ENCODE measurements at places on chromosomes 16 and 17.

GRCh38 chr17:17568772-17569195 is 22.7 kb downstream of the PEMT start:
- DNase-seq: peak; percentile 80

DNA sequence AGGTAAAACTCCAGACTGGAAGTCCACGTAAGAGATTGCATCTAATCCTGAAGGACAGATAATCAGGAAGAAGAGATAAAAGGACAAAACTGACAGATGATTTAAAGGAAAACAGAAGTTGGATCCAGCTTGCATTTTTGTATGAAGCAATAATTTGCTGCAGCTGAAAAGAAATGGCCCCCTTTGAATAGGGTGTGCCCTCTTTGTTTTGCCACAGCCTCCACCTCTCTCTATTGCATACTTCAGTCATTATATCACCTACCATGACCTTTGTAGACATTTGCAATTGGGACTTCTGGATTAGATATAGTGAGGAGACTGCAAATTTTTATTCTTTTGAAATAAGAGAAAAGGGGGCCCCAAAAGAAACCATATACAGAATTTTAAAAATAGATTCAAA is 8.1 kb downstream of the NOG start:
- DNase-seq: no peak

- no peak for DNase-seq
Observed at GRCh38 chr17:20992416-20992815, 50.4 kb downstream of the USP22 start.

GRCh38 chr17:10638151-10638550 is 19.0 kb downstream of the MYH3 start:
- DNase-seq: no peak

DNA sequence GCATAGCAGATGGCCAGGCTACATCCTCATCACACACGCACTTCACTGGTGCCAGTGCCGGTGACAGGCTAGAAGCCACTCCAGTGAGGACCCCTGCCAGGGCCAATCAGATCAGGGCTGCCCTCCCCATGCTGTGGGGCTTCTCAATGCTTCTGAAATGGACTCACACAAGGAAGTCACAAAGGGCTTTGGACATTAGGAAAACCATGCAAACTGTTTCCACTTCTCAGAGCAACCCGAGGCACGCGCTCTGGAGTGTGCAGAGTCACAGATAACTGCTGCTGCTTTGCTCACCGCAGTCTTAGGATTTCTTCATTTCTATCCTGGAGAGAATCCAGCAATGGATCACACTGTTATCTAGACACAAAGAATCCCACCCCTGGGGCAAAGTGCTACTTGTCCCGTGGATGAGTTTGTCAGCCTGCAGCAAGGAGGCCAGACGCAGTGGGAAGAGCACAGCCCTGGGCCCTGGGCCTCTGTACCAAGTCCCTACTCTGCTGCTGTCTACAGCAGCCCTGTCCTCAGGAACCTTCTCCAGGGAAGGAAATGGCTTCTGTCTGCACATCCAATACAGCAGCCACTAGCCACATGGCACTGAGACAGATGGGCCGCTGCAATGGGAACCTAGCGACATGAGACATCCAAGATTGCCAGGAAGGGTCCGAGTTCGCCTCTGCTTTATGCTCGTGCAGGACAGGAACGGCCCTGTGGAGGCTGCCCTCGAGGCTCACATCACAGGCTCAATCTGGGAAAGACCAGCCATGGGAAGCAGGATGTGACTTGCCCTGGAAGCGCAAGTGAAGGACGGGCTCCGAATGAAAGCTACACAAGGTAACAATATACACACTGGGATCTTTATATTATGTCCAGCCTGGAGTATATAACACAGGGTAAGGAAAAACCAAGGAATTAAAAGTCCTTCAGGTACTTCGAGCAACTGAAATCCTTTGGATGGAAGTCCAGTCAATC is 169.3 kb downstream of the ZFHX3 start:
- DNase-seq: no peak

DNA sequence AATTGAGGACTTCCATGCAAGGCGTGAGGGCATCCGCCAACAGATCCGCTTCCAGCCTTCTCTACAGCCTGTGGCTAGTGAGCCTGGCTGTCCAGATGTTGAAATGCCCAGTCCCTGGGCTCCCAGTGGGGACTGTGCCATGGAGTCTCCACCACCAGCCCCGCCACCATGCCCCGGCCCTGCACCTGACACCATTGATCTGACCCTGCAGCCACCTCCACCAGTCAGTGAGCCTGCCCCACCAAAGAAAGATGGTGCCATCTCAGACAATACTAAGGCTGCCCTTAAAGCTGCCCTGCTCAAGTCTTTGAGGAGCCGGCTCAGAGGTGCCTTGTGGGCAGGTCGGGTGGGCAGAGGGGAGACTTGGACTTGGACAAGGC is 3.1 kb downstream of the MAPK7 start:
- DNase-seq: no peak

GRCh38 chr16:86249631-86250030 is 260.7 kb upstream of the FOXF1 start:
- DNase-seq: no peak

GRCh38 chr16:67034487-67034886 is 5.5 kb downstream of the CBFB start:
- no peak for DNase-seq

- no peak for DNase-seq
Observed at GRCh38 chr17:11610999-11611566, 12.8 kb downstream of the DNAH9 start.

DNA sequence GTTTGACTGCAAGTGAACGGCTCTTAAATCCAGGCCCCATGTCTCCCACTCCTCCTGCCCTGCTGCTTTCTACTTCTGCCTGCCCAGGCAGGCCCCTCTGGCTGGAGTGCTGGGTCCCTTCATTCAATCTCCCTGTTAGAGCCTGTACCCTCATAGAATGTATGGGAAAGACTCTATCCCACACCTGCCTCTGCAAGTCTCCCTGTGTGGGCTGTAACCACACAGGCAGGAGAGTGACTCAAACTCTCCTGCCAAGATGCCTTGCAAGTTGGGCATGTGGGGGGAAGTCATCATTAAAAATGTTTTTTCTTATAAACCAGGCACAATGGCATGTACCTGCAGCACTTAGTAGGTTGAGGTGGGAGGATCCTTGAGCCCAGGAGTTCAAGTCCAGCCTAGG is 77.5 kb downstream of the PLXDC1 start:
- no peak for DNase-seq

DNA sequence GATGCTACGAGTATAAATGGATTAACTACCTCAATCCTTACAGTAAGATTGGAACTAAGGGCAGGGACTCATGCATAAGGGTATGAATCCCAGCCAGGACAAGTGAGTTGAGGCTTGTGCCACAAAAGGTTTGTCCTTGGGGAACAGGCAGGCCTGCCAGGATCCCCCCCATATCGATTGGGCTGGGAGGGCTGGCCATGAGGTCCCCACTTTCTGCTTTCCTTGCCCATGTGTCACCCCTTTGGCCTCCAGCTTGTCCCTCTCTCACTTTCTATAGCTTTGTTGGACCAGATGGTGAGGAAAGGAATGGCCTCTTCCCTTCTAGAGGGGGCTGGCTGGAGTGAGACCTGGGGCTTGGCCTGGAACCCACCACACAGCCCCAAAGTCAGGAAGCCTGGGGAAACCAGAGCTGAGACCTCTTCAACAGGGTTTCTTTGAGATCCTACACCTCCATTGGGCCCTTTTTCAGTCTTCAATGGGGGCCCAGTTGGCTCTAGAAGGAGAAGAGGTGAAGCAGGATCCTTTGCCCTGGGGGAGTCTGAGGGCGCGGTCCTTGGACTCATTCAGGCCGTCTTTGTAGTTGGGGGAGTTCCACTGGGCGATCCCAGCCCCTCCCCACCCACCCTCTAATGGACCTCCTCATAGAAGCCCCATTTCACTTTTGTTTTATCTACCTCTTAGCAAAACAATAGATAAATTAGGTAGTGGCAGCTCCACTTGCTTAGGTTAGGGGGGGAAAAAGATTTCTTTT is 57.3 kb downstream of the IGF2BP1 start:
- no peak for DNase-seq

DNA sequence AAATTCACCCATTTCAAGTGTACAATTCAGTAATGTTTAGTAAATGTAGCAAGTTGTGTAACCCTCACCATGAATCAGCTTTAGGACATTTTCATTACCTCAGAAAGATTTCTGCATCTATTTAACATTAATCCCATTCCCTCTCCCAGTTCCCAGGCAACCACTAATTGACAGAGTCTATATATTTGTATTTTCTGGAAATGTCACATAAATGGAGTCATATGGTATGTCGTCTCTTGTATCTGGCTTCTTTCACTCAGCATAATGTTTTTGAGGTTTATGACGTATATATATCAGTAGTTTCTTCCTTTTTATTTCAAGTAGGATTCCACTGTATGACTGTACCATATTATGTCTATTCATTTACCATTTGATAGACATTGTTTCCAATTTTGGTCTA is 199.8 kb downstream of the CYB561 start:
- DNase-seq: no peak

DNA sequence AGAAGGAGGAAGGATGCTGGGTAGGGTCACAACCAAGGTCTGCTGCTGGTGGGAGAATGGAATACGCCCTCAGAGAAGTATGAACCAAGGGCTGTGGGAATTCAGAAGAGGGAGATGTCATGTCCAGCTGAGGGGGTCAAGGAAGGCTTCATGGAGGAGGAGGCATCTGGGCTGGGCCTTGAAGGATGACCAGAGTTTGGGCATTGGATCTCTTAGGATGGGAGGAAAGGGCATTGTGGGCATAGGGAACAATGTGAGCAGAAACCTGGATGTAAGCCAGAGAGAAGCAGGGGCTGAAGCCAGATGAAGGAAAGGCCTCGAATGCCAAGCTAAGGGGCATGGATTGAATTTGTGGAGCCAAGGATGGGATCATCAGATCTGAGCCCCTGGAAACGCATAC is 49.2 kb upstream of the MAP3K14 start:
- no peak for DNase-seq

DNA sequence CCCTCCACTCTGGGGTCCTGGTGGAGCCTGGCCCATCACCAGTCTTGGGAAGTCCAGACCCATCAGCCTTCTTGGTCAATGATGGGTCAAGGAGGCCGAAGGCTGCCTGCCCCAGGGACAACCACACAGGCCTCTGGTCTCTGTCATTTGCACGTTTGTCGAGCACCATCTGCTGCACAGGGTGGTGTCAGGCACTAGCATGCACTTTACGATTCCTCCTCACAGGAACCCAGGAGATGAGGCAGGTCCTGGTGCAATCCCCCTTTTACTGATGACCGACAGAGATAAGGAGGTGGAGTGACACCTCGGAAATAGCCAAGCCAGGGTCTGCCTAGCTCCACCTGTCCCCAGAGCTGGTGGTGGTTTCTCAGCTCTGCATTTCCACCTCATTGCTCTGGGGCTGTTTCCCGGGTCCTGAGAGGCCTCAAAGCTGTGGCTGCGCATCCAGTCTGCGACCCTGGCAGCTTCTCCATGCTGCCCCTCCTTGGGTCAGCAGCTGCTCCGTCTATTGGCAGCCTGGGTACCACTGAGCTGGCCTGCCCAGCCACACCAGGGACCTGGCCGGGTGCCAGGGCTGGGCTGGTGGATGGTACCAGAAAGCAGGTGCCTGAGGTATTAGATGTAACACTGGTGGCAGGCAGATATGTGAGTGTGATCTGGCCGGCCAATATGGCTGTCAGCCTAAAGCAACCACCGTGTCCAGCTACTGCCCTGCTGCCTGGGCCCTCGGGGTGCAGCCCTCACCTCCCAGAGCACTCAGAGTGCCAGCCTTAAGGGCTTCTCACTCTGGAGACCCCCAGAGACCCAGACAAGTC is 10.0 kb downstream of the MMP15 start:
- no peak for DNase-seq

DNA sequence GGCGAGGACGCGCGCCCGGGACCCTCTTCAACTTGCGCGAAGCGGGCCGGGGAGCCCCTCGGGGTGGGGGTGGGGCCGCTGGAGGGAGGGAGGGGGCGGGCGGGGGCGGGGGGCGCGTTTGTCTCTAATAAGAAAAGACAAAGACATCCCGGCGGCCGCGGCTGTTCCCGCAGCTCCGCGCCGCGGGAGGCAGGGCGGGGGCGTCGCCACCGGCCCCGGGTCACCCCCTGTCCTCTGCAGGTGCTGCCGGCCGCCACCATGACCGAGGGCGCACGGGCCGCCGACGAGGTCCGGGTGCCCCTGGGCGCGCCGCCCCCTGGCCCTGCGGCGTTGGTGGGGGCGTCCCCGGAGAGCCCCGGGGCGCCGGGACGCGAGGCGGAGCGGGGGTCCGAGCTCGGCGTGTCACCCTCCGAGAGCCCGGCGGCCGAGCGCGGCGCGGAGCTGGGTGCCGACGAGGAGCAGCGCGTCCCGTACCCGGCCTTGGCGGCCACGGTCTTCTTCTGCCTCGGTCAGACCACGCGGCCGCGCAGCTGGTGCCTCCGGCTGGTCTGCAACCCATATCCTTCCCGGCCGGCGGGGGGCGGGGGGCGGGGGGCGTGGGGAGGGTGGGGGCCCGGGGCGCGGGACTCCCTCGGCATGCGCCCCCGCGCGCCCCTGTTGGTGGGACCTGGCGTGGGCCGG is 714 bp downstream of the CACNA1H start:
- DNase-seq: no peak

- no peak for DNase-seq
Observed at GRCh38 chr17:61395983-61396585, 3.6 kb upstream of the TBX2 start.

- peak; percentile 31 for DNase-seq
Observed at GRCh38 chr16:69494991-69495392, 70.6 kb downstream of the CYB5B start.

DNA sequence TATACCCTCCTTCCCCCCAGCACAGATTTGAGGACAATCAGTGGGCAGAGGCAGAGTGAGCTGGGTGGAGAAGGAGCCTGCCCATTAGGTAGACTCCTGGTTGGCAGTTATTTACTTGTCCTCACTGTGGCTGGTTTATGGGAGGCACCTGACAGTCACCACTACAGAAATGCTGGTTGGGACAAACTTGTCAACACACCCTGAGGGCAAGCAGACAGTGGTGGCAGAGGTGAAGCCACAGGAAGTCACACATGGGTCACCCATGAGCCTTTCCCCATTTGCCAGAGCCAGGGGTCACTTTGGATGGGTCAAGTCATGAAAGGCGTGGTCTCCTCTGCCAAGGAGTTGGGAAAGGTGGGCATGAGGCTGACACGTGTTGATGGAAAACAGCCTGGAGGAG is 6.4 kb downstream of the SCNN1G start:
- DNase-seq: no peak

DNA sequence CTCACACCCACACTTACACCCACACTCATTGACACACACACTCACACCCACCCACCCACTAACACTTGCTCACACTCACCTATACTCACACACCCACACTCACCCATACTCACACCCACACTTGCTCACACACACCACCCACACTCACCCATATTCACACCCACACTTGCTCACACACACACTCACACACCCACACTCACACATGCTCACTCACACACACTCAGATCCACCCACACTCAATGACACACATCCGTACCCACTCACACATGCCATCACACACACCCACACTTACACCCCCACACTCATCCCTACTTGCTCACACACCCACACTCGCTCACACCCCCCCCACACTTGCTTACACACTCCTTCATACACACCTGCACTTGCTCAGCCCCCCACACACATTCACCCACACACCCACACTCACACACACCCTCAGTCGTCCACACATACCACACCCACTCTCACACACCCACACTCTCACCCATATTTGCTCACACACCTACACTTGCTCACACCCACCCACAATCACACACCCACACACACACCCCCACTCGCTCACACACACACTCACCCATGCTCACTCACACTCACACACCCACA is 321.1 kb upstream of the N4BP1 start:
- DNase-seq: no peak

GRCh38 chr16:86958423-86958822 is 358.8 kb downstream of the C16orf95 start:
- DNase-seq: no peak

Data from transverse colon (tissue), 4 donors.